Left lung (tissue), 14 donors: ENCODE measurements at places on chromosomes 1 and 21. TPM values are rescaled to one million over a fixed set of nuclear protein-coding genes. Genes with fewer than 3 reads are reported as not detected.

ZNF687 gene
- polyA plus RNA-seq, result 18.8 TPM

HES2 gene
- polyA plus RNA-seq, result 0.11 TPM

LRRC53 gene
- polyA plus RNA-seq, result not detected

NOS1AP gene
- 3.8 TPM for polyA plus RNA-seq

IPP gene
- polyA plus RNA-seq, result 22.9 TPM
